SHP77 (cell line): ENCODE measurements at places on chromosomes 4 and X.
A peak's percentile ranks its signal among the peaks of the same experiment; 100 is the strongest.

DNA sequence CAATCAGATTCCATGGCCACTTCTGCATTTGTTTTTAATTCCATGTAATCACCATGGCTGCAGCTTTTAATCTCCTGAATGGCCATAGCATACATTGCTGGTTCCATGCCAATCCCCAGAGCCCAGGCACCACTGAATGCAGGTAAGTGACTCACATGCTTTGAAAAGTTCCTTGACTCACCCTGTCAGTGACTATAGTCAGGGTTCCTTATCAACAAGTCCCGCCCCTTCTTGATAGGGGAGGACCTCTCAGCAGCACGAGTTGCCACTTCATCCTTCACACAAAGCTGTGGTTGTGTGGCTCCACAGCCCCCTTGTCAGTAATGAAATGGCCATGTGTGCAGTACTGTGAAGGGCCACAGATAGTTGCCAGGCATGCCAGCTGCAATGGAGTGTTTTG lies 516.6 kb downstream of the PPARGC1A start:
- DNase-seq: no peak

GRCh38 chrX:69148946-69149345 lies 16.3 kb downstream of the PJA1 start:
- DNase-seq: no peak

DNA sequence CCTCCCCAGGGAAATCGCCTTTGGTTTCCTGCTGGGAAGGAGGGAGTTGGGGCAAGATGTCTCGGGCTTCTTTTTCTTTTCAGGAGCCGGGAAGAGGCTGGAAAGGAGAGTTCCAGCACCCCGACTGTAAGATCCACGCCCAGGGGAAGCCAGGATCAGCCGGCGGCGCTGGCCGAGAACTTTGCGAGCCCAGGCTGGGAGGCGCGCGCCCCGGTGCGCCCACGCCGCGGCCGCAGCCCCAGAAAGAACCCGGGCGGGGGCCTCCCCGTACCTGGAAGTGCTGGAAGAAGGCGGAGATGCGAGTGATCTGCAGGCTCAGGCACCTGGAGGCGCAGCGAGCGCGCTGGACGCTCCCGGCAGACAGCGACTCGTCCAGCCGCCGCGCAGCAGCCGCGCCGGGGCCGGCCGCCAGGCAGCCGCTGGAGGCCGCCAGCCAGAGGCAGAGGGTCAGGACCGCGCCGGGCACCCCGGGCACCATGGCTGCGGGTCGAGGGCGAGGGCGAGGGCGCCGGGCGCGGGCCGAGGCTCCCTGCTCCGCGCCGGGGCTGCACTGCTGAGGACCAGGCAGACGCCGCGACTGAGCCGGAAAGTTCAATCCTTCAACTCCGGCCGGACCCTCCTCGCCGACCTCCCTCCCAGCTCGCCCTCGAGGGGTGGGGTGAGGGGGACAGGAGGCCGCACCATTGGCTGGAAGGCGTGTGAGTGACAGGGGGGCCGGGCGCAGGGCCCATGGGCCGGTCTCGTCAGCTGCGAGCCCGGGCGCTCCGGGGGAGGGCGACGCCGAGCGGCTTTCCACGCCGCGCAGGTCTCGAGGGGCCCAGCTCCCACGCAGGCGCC lies at the start of gene ANOS1:
Gene ANOS1, minus strand, starts transcription at position 579 of the 837 bp plus-strand sequence. Its CDS starts 101 bp downstream, at position 478.
- no peak for DNase-seq

DNA sequence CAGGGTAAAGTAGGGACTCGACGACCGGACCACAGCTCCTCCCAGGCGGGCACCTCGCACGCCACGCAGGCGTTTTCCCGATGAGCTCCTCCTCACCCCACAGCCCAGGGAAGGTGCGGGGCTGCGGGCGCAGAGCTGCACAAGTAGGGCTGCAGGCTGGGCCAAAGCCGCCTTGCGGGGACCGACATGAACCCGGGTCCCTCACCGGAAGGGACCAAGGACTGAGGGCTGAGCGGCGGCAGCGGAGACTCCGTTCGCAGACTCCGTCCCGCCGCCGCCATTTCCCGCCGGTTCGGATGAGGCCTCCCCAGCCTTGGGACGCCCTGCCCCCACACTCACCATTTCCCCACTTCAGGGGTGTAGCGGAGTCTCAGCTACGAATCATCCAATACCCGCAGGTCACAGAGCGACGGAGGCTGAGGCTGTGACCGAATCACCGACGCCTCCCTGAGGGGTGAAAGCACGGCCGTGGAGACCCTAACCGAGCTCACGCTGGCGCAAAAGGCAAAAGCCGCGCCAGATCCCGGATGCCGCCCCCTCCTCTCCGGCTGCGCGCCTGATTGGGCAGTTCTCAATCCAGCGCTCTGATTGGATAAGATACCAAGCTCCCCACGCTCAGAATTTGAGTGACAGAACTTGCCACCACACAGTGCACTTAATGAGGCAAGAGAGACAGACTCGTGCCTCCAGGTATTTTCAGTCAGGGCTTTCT lies at the start of gene ZNF732:
Gene ZNF732, minus strand, starts transcription at position 506 of the 712 bp plus-strand sequence. Its CDS starts 164 bp downstream, at position 342.
- no peak for DNase-seq

DNA sequence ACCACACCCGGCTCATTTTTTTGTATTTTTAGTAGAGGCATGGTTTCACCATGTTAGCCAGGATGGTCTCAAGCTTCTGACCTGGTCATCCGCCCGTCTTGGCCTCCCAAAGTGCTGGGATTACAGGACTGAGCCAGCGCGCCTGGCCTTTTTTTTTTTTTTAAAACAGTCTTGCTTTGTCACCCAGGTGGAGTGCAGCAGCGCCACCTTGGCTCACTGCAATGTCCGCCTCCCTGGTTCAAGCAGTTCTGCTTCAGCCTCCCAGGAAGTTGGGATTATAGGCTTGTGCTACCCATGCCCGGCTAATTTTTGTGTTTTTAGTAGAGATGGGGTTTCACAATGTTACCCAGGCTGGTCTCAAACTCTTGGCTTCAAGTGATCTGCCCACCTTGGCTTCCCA lies 28.9 kb downstream of the ZFX start:
- no peak for DNase-seq

- DNase-seq: peak; percentile 38
Measured at GRCh38 chr4:20512033-20512792, 188.0 kb upstream of the PACRGL start.

DNA sequence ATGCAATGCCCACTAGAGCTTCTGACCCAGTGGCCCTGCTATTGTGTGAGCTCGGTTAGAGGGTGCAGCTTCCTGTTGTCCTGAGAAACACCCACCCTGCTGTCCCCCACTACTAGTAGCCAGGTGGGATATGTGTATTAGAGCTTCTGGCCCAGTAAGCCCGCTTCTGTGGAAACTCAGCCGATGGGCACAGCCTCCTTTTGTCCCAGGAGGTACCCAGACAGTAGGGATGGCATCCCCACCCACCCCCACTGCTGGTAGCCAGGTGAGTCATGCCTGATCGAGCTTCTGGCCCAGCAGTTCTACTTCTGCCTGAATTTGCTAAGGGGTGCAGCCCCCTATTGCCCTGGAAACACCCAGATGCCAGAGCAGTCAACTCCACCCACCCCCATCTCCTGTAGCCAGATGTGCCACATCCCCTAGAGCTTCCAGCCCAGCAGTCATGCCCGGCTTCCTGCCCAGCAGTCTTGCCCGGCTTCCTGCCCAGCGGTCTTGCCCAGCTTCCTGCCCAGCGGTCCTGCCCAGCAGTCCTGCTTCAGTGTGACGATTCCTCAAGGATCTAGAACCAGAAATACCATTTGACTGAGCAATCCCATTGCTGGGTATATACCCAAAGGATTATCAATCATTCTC lies 162.7 kb upstream of the KLF8 start:
- no peak for DNase-seq

DNA sequence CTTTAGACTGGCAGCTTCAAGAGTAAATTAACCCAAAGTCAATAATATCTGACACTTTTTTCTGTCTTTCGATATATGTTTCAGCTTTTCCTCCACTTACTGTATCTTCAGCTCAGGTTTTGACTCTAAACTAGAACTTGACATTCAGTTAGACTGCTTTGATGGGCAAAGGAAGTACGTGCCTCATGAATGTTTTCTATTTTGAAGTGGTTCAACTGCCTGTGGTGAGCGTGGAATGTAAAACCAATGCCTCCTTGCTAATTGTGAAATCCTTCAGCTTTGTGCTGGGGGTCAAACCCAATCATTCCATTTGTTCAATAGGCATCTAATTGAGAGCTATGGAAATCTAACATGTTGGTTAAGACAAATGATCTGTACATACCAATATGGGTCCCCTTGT lies 857.0 kb upstream of the HTR2C start:
- no peak for DNase-seq

GRCh38 chr4:68874507-68874906 lies 58.7 kb downstream of the UGT2B10 start:
- DNase-seq: no peak

DNA sequence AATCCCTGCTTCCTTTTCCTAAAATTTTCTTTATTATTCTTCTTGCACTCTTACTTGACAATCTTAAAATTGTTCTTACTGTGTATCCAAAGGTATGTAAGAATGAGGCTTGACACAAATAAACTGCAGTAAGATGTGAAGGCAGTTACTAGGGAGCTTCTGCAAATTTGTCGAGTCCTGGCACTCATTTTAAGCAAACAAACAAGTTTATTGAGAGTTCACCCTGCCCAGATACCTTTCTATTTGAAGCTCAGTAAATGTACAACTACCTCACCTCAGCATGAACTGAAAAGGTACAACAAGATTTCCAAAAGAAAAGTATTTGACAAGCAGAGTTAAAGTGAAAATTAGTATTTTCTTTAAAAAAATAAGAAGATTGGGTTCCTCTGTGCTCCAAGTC lies 13.3 kb upstream of the SYTL4 start:
- no peak for DNase-seq

- DNase-seq: no peak
Measured at GRCh38 chr4:96639932-96640331, 800.0 kb downstream of the PDHA2 start.

- DNase-seq: no peak
Measured at GRCh38 chr4:4762909-4763821, 96.3 kb upstream of the MSX1 start.

- DNase-seq: no peak
Measured at GRCh38 chr4:152296386-152296785, 239.5 kb downstream of the FBXW7 start.

GRCh38 chr4:95267081-95267480 lies 281.7 kb downstream of the UNC5C start:
- DNase-seq: no peak

- DNase-seq: no peak
Measured at GRCh38 chr4:146235654-146236177, 21.4 kb downstream of the REELD1 start.

DNA sequence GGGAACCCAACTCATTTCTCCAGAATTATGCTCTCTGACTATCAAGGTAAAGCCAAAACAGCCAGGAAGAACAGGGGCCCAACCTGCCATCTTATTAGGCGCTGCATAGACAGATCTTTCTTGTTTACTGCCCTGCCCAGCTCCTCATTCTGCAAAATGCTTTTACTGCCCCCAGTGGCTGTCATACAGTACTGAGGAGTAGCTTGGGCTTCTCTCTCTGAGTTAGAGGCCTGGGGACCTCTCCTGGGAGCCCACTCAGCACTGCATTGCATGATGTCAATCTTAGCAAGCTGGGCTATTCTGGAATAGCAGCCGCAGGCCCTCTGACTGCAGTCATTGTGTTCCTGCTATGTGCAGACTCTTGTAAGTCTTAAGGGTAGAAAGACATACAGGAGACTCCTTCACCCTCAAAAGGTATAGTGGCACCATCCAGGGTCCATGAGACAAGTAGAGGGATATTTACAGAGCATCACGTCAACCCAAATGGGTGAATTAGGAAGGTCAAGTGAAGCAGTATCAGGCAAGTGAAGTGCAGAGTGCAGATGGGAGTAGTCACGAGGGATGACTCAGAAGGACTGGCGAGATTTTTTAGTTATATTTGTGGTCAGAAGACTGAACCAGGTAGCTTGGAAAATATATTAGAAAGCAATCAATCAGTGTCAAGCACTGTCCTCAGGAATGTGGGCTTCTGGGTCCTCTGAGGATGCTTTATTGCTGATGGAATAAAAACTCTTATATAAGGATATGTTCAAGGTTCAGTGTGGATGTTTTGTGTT lies 294.1 kb upstream of the SFRP2 start:
- DNase-seq: no peak

DNA sequence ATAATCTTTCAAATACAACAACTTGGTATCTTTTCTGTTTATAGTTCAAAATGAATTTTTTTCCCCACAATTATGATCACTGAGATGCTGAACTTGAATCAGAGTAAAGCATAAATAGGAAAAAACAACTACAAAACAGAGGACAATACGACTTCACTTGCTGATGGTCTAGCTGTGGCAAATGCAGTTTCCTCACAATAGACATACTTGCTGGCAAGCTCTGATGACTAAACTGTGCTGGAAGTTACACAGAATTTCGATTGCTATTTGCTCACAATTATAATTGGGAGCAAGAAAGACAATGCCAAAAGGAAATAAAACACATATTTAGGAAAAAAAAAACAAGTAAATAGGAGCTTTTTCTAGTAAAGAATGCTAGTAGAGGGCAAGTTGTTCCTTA lies 14.7 kb downstream of the VEGFC start:
- DNase-seq: no peak

GRCh38 chr4:132227151-132227856 lies 921.8 kb upstream of the PCDH10 start:
- DNase-seq: no peak

DNA sequence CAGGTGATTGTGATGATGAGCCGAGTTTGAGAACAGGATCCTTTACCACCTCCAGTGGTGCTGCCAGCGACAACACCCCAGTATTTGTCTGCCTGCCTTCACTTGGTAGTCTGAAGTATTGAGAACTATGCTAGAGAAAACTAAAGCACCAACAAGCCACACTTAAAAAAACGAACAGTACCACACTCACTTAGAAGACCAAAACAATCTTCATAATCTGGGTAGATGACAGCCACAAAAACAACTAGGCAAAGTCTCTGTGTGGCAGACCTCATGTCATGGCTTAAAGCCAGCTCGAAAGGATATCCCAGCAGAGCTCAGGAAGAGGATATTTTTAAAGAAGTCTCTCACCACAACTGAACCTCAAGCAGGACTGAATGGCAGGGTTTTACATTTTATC lies 236.0 kb downstream of the GPC3 start:
- DNase-seq: no peak

- DNase-seq: no peak
Measured at GRCh38 chr4:88653371-88653946, 44.2 kb downstream of the NAP1L5 start.

GRCh38 chr4:116343809-116344208 lies 741.6 kb downstream of the TRAM1L1 start:
- DNase-seq: no peak
